ENCODE measurements at places on chromosomes 2 and 18.

DNA sequence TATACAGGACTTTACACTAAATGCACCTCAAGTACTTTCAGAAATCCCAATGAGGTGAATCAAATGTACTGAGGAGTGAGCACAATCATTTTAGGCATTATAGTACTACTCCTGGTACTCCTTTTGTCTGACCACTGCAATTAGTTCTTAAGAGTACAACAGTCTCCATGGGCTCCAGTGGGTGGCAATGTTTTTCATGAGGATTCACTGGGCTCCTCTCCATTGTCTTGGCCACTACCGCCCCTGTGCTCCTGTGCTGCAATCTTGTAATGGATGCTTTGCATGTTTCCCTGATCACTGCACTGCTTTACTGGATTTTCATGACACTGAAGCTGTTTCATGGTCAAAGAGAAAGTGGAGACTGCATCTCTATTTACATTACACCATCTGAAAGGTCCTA lies 268.5 kb upstream of the ZSWIM2 start:
- no peak for DNase-seq

DNA sequence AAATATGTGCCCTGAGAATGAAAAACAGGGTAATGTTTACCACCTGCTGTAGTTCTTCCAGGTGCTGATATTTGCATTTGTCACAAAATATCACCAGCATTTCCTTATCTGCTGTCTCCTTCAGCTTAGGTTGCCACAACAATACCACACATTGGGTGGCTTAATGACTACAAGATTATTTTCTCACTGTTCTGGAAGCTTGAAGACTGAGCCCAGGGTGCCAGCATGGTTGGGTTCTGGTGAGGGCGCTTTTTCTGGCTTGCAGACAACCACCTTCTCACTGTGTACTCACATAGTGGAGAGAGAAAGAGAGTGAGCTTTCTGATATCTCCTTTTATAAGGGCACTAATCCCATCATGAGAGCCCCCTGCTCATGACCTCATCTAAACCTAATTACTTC lies 407.5 kb upstream of the RGPD4 start:
- no peak for DNase-seq

DNA sequence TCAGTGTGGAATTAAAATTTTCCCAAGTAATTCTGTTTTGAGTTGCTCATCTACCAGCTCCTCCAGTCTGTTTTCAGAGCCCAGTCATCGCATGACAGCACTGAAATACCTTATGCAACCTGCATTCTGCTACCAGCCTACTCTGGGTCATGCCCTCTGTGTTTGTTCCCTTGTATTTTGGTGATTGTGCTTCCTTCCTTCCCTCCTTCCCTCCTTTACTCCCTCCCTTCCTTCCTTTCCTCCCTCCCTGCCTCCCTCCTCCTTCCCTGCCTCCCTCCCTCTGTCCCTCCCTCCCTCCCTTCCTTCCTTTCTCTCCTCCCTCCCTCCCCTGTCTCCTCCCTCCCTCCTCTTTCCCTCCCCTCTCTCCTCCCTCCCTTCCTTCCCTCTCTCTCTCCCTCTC lies 289.6 kb downstream of the CDH2 start:
- DNase-seq = no peak

DNA sequence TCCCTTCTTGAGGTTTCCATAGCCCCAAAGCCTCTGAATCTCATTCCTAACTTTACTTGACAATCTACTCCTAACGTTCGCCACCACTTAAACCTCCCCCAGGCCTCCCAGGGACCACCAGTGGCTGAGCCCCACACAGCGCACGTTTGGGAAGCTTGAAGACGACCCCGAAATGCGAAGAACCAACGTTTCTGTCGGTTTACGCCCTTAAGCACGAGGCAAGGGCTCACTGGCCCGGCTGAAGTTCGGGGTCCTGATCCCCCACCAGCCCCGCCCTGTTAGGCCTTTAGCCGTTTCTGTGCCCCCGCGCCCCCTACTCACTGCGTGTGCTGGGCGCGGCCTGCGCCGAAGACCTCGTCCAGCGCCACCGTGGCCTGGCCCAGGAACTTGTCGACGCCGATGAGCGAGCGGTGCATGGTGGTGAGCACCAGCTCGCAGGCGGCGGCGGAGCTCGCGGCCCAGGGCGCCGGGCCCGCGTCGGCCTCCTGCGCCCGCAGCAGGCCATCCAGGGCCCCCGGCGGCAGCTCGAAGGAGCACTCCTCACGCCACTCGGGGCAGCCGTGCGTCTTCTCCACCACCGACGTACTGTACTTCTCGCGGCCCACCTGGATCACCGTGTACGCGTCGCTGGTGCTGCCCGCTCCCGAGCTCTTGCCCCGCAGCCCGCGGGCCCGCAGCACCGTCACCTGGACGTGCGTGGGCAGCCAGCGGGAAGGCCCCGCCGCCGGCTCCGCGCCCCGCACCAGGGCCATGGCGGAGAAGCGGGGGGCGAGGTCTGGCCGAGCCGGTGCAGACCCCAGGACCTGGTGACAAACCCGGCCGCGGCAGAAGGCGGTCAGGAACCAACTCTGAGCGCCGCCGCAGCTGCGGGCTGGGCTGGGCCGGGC lies 479 bp downstream of the RAB11FIP5 start:
- DNase-seq = no peak

DNA sequence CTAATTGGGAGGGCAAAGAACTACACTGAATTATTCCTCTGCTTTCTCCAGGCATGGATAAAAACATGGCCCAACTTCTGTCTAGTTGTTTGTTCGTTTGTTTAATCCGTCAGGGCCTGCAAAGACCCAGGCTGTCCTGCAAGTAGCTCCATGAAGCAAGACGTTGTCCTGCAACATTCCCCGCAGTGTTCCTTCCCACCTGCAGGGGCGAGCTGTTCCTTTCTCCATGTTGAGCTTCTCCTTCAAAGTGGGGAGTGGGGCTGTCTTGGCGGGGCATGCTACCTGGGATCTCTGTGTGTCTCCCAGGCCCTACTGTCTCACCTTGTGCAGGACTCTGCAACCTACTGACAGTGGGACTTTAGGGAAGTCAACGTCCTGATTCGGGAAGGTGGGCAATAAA lies 264.0 kb upstream of the SMIM21 start:
- no peak for DNase-seq

DNA sequence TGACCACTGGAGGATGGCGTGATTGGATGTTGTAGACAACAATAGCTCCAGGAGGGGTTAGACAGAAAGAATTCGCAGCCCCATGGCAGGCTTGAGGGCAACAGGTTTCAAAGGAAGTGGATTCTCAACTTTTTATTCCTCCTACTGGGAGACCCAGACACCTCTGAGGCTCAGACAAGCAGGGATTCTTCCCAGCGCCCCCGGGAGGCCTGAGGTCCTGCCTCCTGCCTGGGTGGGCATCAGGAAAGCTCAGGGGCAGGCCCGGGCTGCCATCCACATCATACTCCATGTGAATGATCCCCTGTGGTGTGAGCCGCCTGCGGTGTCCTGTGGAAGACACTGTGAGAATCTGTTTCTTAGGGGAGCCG lies 203.5 kb downstream of the CYP26B1 start:
- DNase-seq = no peak
